Daoy (cell line): ENCODE measurements at places on chromosomes 2 and 18. TPM values are rescaled to one million over a fixed set of nuclear protein-coding genes. Genes with fewer than 3 reads are reported as not detected.
A peak's percentile ranks its signal among the peaks of the same experiment; 100 is the strongest.

The LGALSL gene
- total RNA-seq = 1.3 and 4.9 TPM in 2 replicates

The SERPINB10 gene
- total RNA-seq = 1.5 and 9.9 TPM in 2 replicates

The CAPN14 gene
- 0.11 TPM in 1 of 2 replicates, not detected in the other for total RNA-seq

The SERPINB11 gene
- not detected in 2 replicates for total RNA-seq

The RMDN2 gene
- total RNA-seq = 7.4 and 11.4 TPM in 2 replicates

The RSAD2 gene
- total RNA-seq = 3.0 and 5.8 TPM in 2 replicates

The RRM2 gene
- 155 and 162 TPM in 2 replicates for total RNA-seq

The KCNK3 gene
- 0.03 and 0.80 TPM in 2 replicates for total RNA-seq

DNA sequence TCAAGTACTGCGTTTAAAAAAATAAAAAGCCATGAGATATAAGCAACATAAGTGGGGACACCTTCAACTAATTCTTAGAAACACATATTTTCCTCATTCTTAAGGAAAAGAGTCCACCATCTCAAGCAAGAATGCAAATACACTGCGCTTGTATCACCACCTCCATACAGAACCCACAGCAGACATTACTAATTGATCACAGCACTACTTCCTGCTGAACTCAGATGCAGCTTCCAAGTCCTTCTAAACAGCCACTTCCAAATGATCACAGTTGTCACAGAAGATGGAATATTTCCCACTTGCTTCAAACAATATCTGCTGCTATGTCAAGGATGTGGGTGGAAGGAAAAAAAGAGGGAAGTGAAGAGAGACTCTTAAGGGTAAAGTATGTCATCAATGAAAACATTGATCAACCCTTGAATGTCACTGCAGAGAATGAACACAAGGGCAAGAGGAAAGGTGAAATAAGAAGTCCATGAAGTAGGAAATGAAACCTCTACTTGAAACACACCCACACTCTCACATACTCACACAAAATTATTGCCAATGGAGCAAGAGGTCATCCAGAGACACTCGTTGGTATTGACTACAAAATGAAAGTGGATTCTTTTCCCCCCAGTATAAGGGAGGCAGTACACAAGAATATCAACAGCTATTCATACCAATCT, 22.1 kb downstream of the TGFA start:
- no peak for DNase-seq

- DNase-seq = peak; percentile 66
These were observed 95.2 kb downstream of the EPB41L5 start for GRCh38 chr2:120108049-120108448.

DNA sequence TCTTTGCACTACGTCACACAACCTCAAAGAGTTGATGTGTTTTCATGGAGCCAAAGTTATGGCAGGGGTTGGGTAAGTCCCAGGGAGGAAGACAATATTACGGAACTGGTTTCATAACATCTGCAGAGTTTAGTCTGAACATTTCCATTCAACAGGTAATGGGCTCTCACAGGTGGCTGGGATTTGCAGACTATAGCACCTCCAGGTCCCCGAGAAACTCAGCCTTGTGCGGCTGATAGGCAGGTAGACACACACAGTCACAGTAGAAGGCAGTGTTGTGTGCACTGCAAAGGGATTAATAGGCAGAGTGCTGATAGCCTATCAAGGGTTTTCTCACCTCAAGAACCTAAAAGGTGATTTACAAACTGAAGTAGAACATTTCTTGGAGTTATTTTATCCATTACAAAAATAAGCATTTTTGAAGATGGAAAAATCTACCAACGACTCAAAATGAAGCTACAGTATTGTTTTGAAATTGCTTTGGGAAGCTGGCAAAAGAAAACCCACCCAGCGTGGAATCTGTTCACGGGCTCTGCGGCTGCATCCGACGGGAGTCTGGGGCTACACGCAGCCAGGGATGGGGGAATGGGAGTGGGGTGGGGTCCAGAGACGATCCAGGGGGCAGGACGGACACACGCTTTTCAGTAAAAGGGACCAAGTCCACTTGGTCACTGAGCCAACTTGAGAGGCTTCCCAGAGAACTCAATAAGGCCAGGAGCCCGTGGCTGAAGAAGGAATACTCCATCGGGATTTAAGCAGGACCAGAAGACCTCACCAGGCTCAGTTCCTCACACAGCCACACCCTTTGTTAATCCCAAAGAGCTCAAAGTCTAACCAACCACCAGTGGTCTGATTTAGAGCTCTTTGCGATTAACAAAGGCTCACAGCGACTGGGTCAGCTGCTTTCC, 82.9 kb downstream of the CHRNA1 start:
- DNase-seq = peak; percentile 33

DNA sequence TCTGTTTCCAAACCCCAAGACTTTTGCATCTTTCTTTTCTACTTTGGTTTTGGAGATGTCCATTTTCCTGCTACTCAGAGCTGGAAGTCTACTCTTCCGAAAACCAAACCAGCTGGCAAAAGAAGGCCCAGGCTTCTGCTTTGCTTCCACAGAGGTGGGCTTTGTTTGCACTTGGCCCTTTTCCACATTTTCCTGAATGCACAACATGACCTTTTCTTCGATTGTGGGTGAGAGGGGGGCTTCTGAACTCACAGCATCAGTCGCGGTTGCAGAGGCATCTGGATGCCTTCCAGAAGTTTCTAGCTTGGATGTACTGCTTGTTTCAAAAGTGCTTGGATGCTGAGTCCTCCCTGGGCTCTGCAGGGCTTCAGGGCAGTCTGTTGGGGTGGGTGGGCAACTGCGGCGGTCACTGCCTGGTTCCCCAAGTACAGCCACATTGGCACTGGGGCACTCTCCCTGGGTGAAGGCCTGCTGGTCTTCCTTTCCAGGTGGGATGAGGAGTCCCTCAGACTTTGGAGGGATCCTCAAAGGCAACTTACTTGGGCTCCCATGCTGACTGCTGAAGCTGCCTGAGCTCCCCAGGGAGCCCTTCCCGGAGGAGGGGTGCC, 112.3 kb upstream of the LYPD1 start:
- DNase-seq = no peak

DNA sequence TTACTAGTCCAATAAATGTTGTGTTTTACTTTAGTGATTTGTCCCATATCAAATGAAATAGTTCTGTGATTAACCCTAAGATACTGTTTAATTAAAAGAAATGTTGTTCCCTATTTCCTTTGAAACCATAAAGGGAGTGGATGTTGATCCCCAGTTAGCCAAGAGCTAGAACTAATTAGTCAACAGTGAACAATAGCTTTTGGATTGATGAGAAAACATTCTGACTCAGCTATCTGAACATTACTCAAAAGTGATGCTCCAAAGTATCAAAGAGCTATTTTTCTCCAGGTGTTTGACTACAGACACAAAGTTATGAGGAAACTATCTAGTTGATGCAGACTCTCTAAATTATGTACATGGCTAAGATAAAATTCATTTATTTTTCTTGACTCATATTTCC, 7.3 kb upstream of the FEZ2 start:
- no peak for DNase-seq

GRCh38 chr2:28408764-28409599, 16.3 kb downstream of the FOSL2 start:
- peak; percentile 98 for DNase-seq

DNA sequence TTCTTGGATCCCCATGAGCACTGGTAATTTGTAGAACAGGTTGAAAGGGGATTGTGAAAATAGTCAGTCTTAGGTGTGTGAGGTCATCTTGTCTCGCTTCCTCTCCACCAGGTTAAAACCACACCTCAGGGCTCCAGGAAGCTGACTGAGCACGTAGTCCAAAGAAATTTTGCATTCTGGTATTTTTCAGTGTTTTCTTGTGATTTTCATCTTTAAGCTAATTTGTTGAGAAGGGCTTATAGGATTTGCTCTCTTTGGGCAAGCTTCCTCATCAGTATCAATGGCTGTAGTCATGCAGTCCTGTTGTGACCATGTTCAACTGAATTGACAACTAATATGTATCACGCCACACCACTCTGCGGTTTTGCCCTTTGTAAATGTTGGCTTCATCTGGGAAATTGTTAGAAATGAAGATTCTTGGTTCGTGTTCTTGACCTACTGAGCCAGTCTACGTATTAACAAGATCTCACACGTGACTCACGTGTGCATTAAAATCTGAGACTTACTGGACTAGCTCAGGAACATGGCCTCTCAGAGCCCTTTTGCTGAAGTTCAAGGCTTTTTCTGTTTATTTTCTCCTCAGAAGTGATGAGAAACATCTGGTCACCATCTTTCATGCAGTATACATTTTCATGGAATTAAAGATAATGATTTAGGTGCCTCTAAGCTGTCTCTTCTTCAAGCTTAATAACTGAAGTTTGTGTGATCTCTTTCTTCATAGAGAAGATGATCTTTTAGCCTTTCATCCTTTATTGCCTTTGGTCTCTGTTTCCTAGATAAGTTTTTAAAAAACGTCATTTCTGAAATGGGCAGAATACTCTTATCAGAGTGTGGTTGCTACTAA, 32.8 kb downstream of the FMNL2 start:
- no peak for DNase-seq

- peak; percentile 2 for DNase-seq
These were observed 97.6 kb downstream of the WDR7 start for GRCh38 chr18:56748698-56749268.

DNA sequence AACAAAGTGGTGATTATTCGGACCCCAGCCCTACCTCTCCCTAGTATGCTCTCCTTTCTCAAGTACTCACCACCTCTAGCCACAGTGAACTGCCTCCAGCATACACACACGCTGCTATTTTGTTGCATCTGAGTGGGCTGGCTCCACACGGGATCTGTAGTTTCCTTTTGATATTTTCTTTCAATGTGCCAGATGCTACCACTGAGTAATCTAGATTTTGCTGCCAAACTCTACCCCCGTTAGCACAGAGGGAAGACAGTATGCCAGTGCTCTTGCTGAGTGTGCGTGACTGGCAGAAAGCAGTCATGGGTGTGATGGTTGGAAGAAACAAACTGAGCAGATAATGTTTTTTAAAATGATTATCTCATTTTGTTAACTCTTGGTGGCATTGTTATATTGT, 11.6 kb downstream of the CFLAR start:
- DNase-seq = peak; percentile 63

GRCh38 chr18:46502444-46502843, 154.6 kb downstream of the LOXHD1 start:
- DNase-seq = no peak
